SW 1271 (cell line): ENCODE measurements at places on chromosomes 5 and 9.

GRCh38 chr5:174045470-174046025 lies at the start of gene NSG2:
TSS of gene NSG2 (plus strand) at chr5:174045706. CDS start at chr5:174046756, 1,050 bp downstream.
- peak; percentile 78 for DNase-seq

GRCh38 chr9:34218446-34218845 lies 39.6 kb downstream of the UBAP1 start:
- DNase-seq = no peak

- peak; percentile 80 for DNase-seq
Measured at GRCh38 chr5:157761690-157762621, 18.4 kb downstream of the LSM11 start.

DNA sequence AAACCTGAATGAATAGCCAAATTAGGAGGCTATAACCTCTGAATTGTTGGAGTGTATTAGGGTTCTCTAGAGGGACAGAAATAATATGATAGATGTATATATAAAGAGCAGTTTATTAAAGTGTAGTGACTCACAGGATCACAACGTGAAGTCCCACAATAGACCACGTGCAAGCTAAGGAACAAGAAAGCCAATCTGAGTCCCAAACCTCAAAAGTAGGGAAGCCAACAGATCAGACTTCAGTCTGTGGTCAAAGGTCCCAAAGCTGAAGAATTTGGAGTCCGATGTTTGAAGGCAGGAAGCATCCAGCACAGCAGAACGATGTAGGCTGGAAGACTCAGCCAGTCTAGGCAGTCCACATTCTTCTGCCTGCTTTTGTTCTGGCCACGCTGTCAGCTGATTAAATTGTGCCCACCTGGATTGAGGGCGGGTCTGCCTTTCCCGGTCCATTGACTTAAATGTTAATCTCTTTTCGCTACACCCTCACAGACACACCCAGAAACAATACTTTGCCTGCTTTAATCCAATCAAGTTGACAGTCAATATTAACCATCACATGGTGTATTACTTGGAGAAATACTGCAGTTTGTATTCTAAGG lies 550.6 kb downstream of the CDH10 start:
- no peak for DNase-seq

GRCh38 chr9:131593936-131594665 lies 48.8 kb downstream of the PRRT1B start:
- no peak for DNase-seq

DNA sequence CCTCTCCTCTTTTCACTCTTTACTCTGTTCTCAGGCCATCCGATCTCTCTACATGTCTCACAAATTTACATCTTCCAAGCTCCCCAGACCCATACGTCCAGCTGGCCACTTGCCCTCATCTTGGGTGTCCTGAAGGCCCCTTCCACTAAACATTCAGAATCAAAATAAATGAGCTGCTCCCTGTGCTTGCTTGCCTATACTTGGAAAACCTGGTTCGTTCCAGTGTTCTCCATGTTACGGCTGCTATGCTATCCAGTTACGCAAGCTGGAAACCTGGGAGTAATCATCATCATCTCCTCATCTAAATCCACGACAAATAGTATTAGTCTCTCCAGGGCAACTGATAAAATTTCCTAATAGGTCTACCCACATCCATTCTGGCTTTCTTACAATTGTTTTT lies 165.0 kb upstream of the FBXL17 start:
- no peak for DNase-seq

- no peak for DNase-seq
Measured at GRCh38 chr9:124675261-124676158, 95.6 kb downstream of the NR6A1 start.

DNA sequence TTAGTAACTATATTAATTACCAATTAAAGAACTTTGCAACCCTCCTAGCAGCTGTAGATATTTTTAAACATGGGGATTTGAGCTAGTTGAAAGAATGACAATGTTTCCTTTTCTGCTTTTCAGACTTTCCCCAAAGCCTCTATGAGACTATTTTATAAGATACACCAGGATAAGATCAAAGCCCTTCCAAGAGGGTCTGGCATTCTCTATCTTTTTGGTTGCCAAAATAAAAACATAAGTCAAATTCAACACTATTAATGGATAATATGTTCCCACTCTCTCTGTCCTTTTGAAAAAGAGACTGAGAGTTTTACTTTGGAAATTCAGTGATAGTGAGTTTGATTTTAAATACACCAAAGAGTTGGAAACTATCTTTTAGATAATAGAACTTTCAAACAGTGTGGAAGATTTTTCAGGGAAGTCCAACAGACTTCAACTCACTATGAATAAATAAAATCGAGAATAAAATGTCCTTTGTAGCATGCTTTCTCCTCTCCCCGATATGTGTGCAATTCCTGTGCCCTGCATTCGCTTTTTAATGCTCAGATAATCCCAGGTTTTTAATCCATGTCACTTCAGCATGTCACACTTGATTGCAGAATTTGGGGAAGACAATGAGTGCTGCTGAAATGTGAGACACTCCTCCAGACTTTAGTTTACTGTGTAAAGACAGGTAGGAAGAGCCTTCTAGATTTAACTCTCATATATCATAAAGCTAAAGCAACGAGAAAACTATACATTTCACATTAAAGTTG lies 1095.7 kb upstream of the DMAC1 start:
- DNase-seq = no peak

DNA sequence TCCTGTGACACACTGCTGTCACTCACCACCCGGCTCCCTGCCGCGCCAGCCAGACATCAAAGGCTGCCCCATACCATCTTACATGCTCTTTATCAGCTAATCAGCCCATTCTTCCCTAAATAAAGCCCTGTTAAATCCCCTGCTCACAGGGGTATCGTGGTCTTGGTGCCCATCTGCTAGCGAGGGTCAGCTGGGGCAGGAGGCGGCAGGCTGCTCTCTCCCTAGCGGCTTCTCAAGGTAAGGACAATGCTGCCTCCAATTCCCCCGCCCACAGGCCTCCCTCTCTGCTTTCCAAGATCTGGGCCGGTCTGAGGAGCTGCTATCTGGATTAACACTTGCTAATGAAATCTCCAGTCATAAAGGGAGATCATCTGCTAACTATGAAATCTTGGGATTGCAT lies 26.8 kb downstream of the BARHL1 start:
- no peak for DNase-seq

GRCh38 chr5:74452856-74453255 lies 187.7 kb downstream of the ENC1 start:
- no peak for DNase-seq

- no peak for DNase-seq
Measured at GRCh38 chr5:141362719-141363118, 1.2 kb upstream of the PCDHGA5 start.

- DNase-seq = no peak
Measured at GRCh38 chr5:64214132-64214531, 48.5 kb downstream of the RNF180 start.

DNA sequence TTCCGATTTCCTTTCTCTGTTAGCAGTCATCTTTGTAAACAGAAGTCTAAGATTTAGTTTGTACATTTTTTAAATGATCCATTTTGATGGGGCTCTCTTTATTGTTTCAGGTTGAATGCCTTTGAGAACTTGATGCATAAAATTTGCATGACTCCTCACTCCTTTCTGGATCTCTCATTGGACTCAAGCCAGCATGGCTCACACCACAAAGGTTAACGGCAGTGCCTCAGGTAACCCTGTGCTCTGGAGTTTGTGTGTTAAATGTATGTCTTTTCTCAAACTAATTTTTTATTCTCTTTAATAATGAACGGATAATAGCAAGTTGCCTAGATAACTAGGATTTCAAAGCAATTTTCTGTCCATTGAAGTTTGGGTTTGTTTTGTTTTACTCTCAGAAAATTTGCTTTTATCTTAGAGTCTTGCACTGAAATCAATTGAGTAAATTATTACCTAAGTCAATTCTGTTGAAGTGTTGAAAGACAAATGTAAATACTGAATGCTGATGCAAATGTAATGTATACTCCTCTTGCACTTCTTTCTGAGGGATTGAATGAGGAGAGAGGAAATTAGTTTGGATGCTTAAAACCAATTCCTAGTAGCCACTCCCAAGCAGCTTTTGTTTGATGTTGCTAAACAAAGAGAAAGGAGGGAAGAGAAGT lies 164.6 kb upstream of the DMRT1 start:
- no peak for DNase-seq

GRCh38 chr5:90632791-90633190 lies 74.2 kb downstream of the ADGRV1 start:
- no peak for DNase-seq

- no peak for DNase-seq
Measured at GRCh38 chr9:126533926-126534310, 79.8 kb upstream of the LMX1B start.

DNA sequence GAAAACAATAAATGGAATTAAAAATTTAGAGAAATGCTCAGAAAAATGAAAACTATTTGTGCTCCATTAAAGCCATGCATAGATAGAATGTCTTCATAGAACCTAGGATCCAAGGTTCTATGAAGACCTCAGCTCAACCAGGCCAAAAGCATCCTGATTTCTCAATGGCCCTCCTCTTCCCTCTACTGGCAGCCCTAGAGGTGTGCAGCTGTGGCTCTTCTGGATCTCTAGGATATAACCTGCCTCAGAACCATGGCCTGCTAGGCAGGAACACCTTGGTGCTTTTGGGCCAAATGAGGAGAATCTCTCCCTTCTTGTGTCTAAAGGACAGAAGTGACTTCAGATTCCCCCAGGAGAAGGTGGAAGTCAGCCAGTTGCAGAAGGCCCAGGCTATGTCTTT lies 15.1 kb downstream of the IFNA1 start:
- DNase-seq = no peak

DNA sequence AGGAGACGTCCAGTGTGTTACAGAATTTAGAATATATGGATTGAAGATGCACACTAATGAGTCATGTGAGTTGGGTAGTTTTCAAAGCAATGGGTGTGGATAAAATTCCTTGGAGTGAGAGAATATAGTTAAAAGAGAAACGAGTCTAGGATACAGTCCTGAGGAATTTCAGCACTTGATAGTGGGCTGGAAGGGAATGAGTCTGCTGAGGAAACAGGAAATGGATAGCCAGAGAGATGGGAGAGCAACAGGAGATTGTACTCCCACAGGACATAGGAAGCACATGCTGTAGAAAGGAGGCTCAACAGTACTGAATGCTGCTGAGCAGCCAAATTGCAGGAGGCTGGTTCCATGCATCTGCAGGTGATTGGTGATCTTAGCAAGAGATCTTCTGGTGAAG lies 68.1 kb downstream of the FBN2 start:
- no peak for DNase-seq

- DNase-seq = no peak
Measured at GRCh38 chr5:176647843-176648473, 674 bp downstream of the TSPAN17 start.

GRCh38 chr9:119794836-119795235 lies 425.6 kb upstream of the BRINP1 start:
- DNase-seq = no peak
